ENCODE measurements at places on chromosomes 7 and 10.

GRCh38 chr7:128168667-128169210, 72.3 kb upstream of the LEP start:
- peak; percentile 77 for DNase-seq

DNA sequence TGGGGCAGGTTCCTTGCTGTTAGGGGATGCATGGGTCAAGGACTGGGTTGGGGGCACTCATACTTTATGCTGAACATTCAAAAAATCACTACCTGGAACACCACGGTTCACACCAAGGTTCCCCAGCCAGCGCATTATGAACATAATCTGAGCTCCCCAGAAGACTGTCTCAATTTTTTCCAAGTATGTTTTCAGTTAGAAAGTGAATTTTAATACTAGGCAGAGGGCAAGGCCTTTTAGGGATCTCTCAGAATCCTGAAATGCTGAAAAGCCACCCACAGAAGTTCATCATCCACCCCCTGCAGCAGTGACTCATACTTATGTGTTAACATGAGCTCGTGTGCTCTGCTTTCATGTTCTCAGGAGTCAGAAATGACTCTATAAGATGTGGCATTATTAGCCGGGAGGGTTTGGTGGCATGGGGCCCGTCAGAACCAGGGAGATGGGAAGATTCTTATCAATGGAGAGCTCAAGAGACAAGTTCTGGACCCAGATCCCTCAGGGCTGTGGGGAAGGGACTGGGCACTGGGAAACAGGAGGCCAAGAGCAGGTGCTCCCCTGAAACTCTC, 185.2 kb upstream of the ITGB1 start:
- no peak for DNase-seq

- DNase-seq = no peak
Observed at GRCh38 chr10:58178811-58179210, 88.9 kb downstream of the IPMK start.

DNA sequence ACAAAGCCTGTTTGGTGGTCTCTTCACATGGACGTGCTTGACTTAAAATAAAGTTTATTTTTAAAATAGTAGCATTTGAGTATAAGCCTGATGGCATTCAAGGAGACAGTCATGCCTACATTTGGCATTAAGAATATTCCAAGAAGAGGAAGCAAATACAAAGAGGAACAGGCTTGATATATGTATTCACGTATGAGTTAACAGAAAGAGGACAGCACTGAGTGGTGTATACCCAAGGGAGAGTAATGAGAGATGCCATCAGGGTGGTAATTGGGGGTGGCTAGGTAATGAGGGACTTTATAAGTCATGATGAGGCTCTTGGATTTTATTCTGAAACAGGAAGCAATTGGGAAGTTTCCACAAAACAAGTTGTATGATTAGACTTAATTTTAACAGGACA, 363.3 kb downstream of the SEMA3D start:
- DNase-seq = no peak

DNA sequence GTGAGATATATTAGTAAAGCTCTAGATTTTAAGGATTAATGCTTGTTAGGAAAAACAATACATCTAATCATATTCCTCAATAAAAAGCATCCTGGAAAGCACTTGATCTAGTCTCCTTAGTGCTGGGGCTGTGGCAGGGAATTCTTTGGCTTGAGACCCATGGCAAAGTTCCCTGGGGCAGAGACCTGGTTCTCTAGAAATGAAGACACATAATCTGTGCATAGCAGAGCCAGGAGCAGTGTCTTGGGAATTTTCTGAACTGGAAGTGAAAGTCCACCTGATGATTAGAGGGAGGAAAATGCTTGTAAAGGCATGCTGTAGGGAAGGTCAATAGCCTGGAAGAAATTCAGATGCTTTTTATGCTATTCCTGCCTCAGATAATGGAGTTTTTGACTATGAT, 247.4 kb downstream of the CDK14 start:
- DNase-seq = no peak

DNA sequence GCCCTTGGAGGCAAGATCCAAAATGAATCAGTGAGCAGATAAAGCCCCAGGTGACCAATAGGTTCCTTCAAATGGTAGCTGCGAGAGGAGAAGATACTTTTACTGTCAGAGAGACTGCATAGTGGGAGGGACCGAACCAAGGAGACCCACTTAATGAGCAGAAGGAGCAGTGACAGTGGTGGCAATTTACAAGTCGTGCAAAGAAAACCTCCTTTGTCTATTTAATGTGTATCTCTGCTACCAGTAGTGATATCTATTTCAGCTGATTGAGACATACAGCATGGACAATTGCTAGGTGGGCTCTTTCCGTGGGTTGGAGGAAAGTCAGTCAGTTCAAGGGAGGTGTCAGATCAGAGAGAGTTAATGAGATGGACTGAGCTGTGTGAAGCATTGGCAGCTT, 480.4 kb downstream of the GATA3 start:
- no peak for DNase-seq

GRCh38 chr10:130371156-130371555, 235.0 kb downstream of the GLRX3 start:
- no peak for DNase-seq

- DNase-seq = no peak
Observed at GRCh38 chr10:52474265-52474664, 160.2 kb downstream of the DKK1 start.

Data from Caco-2 (cell line).